ENCODE measurements at places on chromosomes 7 and 10.

DNA sequence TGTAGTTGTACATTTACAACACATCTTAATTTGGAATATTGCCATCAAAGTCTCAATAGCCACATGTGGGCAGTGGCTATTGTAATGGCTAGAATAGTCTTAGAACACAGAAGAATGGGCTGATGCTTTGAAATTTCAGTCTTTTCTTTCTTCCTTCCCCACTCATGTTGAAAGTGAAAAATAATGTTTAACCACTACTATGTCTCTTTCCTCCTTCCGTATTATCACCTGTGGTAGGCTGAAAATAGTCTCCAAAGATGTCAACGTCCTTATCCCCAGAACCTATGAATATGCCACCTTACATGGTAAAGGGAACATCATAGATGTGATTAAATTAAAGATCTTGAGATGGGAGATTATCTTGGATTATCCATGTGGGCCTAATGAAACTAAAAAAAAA, 154.0 kb downstream of the SUGCT start:
- DNase-seq: no peak

DNA sequence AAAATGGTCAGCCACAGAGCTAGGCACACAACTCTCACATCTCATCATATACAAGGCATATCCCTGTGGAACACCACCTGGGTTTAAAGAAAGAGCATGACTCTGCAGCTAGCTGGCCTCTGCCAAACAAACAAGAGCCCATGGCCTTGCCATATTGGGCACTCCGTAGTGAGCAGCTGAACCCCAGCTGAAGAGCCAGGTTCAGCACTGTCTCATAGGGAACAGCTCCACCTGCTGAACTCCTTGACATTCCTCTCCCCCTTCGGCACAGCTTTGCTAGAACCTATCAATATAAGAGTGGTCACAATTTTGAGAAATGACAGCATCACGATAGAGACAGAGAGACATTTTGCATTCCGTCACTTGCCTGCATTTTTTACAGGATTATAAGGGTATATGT, 20.0 kb downstream of the SORCS1 start:
- no peak for DNase-seq

DNA sequence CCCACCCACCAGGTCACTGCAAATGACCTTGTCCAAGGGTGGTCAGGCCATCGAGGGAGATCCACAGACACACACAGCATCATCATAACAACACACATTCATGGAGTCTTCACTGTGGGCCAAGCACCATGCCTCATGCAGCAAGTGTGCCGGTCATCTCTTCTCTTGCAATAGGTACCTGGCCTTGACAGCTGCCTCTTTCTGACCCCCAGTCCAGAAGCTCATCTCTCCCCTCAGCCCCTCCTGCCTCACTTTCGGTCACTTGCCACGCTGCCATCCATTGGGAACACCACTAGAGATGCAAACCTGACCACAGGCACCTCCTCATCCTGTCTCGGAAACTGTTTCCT, 75.9 kb downstream of the OAT start:
- DNase-seq: no peak

- peak; percentile 74 for DNase-seq
Measured at GRCh38 chr7:130356876-130357611, 12.4 kb downstream of the CPA5 start.

- peak; percentile 31 for DNase-seq
Measured at GRCh38 chr10:2509081-2509531, 558.2 kb upstream of the PFKP start.

DNA sequence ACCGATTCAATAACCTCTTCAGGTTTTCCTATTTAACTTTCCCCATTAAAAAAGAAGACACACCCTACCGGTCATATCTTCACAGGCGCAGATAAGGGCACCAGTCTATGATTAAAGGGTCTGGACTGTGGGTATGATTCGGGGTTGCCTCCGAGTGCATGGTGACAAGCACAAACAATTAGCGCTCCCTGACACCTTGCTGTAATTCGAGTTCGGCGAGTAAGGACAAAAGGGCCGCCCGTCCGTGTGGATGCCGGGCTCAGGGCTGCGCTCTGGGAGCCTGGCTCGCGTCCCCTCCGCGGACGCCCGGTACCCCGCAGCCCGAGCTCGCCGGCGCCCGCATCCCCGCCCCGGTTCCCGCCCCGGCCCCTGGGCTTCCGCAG, 111.9 kb upstream of the RHEB start:
- DNase-seq: no peak
